Left ventricle myocardium inferior (tissue), 1 donor: ENCODE measurements at places on chromosomes 13 and 19. TPM values are rescaled to one million over a fixed set of nuclear protein-coding genes. Genes with fewer than 3 reads are reported as not detected.
A peak's percentile ranks its signal among the peaks of the same experiment; 100 is the strongest.

CTXN1 gene
- 0.22 TPM for total RNA-seq

GRCh38 chr19:55503502-55504251 is 15.4 kb downstream of the SSC5D start:
- peak; percentile 93 for DNase-seq
- no peaks in the 10 kb centered on the region for H3K27me3 ChIP-seq
- H3K4me3 ChIP-seq: peak overlapping the region; percentile 69
- H3K4me1 ChIP-seq: peaks cover 14% of the 10 kb centered on the region

GRCh38 chr13:26678796-26679195 is 81.8 kb downstream of the GPR12 start:
- DNase-seq: no peak
- no peak overlapping the region for H3K4me3 ChIP-seq
- no peaks in the 10 kb centered on the region for H3K27me3 ChIP-seq
- H3K27ac ChIP-seq: no peak overlapping the region

- H3K27me3 ChIP-seq: peaks cover 88% of the 10 kb centered on the region
Measured at GRCh38 chr19:17893766-17894165, 22.0 kb downstream of the SLC5A5 start.

GRCh38 chr19:9156304-9156703 is 16.1 kb downstream of the ZNF317 start:
- H3K4me1 ChIP-seq: no peaks in the 10 kb centered on the region
- no peak for DNase-seq
- H3K4me3 ChIP-seq: no peak overlapping the region

- peak overlapping the region; percentile 67 for H3K4me3 ChIP-seq
- DNase-seq: no peak
- H3K27me3 ChIP-seq: peaks cover 71% of the 10 kb centered on the region
- H3K36me3 ChIP-seq: no peaks in the 10 kb centered on the region
- H3K27ac ChIP-seq: peak overlapping the region; percentile 30
Measured at GRCh38 chr13:46894568-46894967, 2.3 kb downstream of the HTR2A start.

GRCh38 chr19:55258476-55258827 is 365 bp downstream of the PPP6R1 start:
- H3K36me3 ChIP-seq: peaks cover 8% of the 10 kb centered on the region
- H3K27ac ChIP-seq: peak overlapping the region; percentile 90
- peak; percentile 31 for DNase-seq

DNA sequence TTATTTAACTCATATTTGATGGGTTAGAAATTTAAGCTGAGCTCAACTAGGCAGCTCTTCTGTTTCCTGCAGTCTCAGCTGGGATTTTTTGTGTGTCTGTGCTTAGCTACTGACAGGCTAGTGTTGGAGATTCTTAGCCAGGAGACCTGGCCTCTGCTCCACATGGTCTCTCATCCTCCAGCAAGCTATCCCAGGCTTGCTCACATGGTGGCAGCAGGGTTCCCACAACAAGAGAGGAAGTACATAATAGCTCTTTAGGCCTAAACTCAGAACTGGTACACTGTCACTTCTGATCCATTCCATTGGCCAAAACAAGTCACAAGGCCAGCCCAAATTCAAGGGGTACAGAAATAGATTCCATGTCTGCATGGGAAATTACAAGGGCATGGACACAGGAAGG is 406.2 kb downstream of the SUCLA2 start:
- H3K27ac ChIP-seq: no peak overlapping the region
- H3K4me1 ChIP-seq: no peaks in the 10 kb centered on the region
- H3K36me3 ChIP-seq: no peaks in the 10 kb centered on the region
- no peaks in the 10 kb centered on the region for H3K27me3 ChIP-seq
